ENCODE measurements at places on chromosomes 1 and 21. TPM values are rescaled to one million over a fixed set of nuclear protein-coding genes. Genes with fewer than 3 reads are reported as not detected.

DNA sequence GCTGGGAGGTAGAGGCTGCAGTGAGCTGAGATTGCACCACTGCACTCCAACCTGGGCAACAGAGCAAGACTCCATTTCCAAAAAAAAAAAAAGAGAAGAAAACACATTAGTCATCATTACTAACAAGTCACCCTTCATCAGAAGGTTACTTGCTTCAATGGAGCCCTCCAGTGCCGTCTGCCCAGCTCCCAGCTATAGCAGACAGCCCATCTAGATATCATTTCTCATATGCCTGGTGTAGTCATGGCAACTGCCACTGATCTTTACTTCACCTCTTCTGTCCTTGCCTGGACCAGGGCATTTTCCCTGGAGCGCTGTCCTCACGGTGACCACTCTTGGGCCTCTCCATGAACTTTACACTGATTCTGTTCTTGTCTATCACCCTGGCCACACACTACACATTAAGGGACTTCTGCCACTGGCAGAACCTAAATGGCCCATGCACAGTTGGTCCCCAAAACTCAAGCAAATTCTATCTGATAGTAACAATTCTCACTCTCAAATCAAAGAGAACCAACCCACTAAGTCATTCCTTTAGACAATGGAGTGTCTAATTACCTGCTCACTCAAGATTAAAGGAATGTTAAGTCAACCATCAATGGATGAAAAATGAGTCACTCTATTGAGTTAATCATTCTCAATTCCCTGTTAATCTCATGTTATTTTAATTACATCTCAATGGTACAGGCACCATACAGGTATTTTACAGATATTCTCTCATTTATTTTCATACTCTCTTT lies 12.9 kb downstream of the GPA33 start:
- no peak for DNase-seq
- H3K4me1 ChIP-seq: peaks cover 16% of the 10 kb centered on the region
- no peak overlapping the region for H3K4me3 ChIP-seq
- H3K36me3 ChIP-seq: no peaks in the 10 kb centered on the region
- H3K27ac ChIP-seq: no peak overlapping the region

Gene ASAP3
- total RNA-seq: not detected

DNA sequence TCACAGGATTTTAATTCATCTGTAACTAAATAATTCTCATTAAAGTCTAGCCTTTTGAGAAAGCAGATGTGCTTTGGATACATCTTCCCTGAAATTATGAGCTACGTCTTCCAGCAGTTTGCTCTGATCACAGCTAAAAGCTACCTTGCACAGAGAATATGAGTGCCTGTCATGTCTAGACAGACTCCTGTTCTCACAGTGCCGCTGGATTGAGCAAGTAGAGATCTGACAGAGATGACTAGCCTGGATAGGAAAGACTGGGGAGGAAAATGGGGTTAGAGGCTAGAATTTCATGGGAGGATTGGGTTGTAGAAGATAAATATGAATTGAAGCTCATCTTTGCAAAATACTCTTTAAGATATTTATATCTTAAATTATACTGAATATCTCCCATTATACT lies 24.1 kb downstream of the CEPT1 start:
- H3K4me1 ChIP-seq: peaks cover 3% of the 10 kb centered on the region
- peaks cover 54% of the 10 kb centered on the region for H3K36me3 ChIP-seq
- no peak for DNase-seq
- H3K27ac ChIP-seq: no peak overlapping the region

Gene TMPRSS3
- total RNA-seq: 81.0 TPM

Gene EXTL1
- not detected for total RNA-seq

Gene LENEP
- 2.0 TPM for total RNA-seq
